ENCODE measurements at places on chromosomes 1 and 21.

DNA sequence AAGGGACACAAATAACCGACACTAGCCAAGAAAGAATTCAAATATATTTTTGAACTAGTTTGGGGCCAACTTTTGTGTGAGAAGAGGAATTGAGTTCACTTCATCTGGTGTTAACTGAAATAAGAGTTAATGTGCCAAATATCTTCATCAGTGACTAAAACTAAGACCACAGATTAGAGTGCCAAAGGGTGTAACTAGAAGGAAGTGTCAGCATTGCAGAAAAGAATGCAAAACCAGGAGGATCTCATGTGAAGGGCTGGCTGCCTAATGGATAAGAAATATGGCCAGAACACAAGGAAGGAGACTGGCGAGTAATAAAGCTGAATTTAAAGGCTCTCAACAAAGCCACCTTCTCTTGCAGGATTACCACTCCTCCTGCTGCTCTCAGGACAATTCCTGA, 61.8 kb upstream of the LRRC8D start:
- DNase-seq: no peak

DNA sequence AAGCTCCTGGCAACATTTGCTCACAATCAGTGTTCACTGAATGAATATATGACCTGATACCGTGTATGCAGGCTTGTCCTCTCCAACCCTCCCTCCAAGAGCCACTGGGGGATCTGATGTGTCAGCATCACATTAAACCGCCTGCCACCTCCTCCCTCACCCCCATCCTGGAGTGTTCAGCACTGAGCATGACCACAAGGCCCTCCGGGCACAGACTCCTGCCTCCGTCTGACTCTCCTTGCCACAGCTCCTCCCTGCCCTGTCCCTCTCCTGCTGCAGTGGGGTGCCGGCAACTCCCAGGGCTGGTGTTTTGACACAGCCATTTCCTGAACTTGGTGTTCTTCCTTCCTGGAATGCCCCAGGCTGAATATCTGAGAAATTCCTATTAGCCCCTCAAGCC, 136.7 kb downstream of the FCRL5 start:
- DNase-seq: no peak

GRCh38 chr21:39633770-39634181, 21.0 kb downstream of the B3GALT5 start:
- no peak for DNase-seq

DNA sequence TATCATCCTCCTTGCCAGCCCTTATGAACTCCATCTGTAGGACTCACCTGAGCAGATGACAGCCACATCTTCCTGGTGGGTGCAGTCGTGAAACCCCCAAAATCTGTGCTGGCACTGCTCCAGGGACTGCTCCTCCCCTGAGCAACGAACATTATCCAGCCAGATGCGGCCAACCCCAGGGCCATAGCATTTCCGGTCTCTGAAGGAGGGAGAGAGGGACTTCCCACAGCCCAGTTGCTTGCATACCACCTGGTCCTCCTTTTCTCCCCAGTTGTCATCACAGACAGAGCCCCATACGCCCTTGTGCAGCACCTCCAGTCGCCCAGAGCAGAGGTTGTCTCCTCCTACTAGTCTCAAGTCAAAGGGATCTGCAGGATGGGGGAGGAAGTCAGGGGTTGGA, 8.5 kb downstream of the CD5L start:
- no peak for DNase-seq

GRCh38 chr1:116877141-116877818, 32.4 kb upstream of the PTGFRN start:
- no peak for DNase-seq

GRCh38 chr21:35428489-35428888, 379.4 kb upstream of the RUNX1 start:
- no peak for DNase-seq
